ENCODE measurements at places on chromosomes 5 and 9.

DNA sequence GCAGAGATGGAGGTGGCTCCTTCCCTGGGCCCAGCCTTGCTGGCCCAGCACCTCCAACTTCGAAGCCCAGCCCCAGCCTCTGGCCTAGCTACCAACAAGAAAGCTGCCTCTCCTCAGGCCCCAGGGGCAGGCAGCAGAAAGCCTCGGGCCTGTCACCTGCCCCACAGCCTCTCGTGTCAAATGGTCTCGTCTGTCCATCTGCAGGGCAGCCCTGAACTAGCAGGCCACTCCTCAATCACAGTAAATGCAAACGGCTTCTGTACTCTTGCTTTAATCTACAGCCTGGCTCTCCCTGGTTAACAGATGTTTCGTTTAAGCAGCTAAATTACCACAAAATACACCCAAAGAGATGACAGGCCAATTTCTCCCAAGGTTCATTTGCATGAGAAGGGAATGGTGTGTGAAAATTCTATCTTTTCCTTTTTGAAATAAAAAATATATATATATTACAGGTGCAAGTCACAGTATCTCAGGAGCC, 21.5 kb downstream of the VAV2 start:
- DNase-seq, result no peak

- no peak for DNase-seq
These were observed 13.3 kb upstream of the MRPS30 start for GRCh38 chr5:44795496-44795895.

GRCh38 chr9:122468735-122469134, 9.0 kb downstream of the OR1J1 start:
- no peak for DNase-seq

- DNase-seq, result no peak
These were observed 1.0 kb downstream of the ADAMTS19 start for GRCh38 chr5:129460936-129461710.

GRCh38 chr9:4386819-4387218, 87.0 kb upstream of the GLIS3 start:
- DNase-seq, result no peak
